Head of caudate nucleus (tissue), 42 donors: ENCODE measurements at places on chromosomes 1 and 21.

DNA sequence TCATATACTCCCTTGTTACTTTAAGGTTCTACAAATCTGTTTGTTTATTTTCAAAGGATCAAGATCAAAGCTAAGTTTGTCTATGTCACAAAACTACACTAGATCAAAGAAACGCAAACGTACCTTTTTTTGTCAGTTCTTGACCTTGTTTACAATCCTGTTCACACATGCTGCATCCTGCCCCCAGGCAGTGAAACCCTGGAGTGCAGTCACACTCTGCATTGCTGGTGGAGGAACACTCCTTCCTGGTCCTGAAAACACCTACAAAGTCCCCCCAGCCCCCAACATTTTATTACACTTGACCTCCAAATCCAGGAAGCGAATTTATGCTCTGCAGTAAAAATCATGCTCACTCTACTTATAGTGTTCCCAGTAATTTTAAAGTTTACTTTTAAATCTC, 2.6 kb downstream of the TNFRSF9 start:
- no peak for DNase-seq

DNA sequence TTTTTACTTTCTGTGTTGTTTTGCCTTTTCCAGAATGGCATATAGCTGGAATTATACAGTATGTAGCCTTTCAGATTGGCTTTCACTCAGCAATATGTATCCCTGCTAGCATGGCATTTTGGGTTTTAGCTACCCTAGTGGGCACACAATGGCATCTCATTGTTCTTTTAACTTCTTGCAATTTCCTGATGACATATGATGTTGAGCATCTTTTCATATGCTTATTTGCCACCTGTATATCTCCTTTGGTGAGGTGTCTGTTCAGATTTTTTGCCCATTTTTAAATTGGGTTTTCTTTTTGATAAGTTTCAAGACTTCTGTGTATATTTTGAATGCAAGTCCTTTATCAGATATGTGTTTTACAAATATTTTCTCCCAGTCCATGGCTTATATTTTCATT, 14.0 kb downstream of the TSEN15 start:
- no peak for DNase-seq

DNA sequence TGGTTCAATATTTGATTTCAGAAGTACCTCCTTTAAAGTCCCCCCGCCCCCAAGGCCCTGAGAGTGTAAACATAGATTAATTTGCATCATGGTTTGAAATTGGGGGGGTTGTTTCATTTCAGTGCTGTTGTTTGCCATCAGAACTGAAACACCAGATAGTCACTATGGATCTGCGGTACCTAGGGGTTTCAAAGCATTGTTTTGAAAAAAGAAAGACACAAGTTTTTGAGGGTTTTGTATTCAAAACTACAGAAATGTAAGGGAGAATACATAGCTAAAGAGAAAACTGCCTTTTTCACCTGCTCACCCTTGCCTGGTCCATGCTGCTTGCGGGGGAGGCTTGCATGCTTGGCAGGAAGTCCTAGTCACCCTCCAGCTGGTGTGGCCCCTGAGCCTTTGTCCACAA, 59.3 kb downstream of the ACP6 start:
- no peak for DNase-seq

- no peak for DNase-seq
Observed at GRCh38 chr1:19925342-19926070, 2.1 kb upstream of the PLA2G2E start.

DNA sequence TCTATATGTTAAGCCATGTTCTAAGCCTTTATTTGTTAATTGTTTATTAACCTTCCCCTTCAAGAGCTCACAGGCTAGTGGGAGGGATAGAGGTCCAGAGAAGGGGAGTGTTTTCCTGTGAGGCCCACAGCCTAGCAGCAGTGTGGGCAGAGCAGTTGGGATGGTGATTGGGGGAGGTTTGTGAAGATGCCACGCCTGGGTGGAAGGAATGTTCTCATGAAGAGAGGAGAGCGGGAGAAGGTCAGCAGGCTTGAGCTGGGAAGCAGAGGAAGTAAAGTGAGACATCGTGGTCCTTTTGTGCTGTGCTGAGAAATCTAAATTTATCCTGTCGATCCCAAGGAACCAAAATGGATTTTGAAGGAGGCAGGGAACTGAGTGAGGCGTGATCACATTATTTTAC, 42.6 kb downstream of the TRAPPC10 start:
- DNase-seq: no peak
